Glomerular endothelial cell (primary cell): ENCODE measurements at places on chromosomes 4 and X. TPM values are rescaled to one million over a fixed set of nuclear protein-coding genes. Genes with fewer than 3 reads are reported as not detected.

GRCh38 chr4:104967034-104967401 is 179.7 kb upstream of the TET2 start:
- no peak for DNase-seq

DNA sequence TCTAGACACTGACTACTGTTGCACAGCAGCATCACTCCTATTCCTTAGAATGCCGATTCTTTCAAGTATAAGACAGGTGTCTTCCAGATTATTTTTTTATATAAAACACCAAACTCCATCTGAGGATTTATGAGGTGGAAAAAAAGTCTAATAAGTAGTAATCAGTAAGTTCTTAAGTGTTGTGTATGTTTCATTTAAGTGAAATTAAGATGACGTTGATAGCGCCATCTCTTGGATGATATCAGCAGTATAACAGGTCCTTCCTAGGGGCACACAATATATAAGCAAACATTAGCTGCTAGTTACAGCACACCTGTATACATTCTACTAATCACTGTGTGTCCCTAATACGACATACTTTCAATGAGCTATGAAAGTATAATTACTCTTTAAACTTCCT is 99.6 kb upstream of the STS start:
- DNase-seq, result no peak

- DNase-seq, result no peak
These were observed 20.7 kb downstream of the STX18 start for GRCh38 chr4:4521136-4521535.

DNA sequence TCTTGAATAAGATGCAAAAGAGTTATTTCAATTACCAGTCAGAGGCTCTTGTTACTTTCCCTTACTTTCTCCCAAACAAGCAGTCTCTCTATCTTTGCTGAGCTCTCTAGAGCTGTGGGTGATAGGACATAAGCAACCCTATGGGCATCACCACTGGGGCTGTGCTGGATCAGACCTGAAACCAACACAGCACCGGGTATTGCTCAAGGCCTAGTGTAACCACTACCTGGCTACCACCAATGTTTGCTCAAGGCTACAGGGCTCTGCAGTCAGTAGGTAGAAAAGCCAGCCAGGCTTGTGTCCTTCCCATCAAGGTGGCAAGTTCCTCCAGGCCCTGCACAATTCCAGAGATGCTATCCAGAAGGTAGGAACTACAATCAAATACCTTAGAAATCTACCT is 35.3 kb upstream of the AGTR2 start:
- DNase-seq, result no peak

- DNase-seq, result no peak
These were observed 171.8 kb downstream of the SOWAHB start for GRCh38 chr4:76726176-76726575.

GRCh38 chrX:81890521-81890920 is 688.6 kb downstream of the SH3BGRL start:
- DNase-seq, result no peak

GRCh38 chrX:106802388-106803275 is at the start of gene TBC1D8B:
TBC1D8B (plus strand) TSS chrX:106802673; CDS start chrX:106802854, 181 bp downstream.
- peak; percentile 56 for DNase-seq

GRCh38 chr4:184156163-184156920 is 61.3 kb downstream of the ENPP6 start:
- no peak for DNase-seq

- no peak for DNase-seq
These were observed 149.3 kb downstream of the CENPC start for GRCh38 chr4:67396008-67396407.

GRCh38 chr4:44713125-44713524 is 13.2 kb downstream of the GNPDA2 start:
- no peak for DNase-seq

DNA sequence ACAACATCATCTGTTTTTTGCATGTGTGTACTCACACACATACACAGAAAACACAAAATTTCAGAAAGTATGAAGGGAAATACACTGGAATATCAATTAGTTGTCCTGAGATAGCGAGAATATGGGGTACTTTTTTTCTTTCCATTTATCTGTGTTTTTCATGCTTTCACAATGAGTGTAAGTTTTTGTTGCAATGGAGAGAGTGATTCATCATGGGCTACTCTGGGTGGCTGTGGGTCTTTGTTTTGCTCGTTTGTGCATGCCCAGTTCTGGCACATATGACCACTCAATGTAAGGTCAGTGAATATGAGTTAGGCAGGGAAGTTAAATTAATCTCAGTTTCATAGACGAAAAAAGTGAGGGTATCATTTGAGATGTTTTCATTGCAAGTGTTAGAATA is 26.9 kb downstream of the XK start:
- no peak for DNase-seq

- no peak for DNase-seq
These were observed 1.3 kb downstream of the SMIM20 start for GRCh38 chr4:25915353-25915705.

DNA sequence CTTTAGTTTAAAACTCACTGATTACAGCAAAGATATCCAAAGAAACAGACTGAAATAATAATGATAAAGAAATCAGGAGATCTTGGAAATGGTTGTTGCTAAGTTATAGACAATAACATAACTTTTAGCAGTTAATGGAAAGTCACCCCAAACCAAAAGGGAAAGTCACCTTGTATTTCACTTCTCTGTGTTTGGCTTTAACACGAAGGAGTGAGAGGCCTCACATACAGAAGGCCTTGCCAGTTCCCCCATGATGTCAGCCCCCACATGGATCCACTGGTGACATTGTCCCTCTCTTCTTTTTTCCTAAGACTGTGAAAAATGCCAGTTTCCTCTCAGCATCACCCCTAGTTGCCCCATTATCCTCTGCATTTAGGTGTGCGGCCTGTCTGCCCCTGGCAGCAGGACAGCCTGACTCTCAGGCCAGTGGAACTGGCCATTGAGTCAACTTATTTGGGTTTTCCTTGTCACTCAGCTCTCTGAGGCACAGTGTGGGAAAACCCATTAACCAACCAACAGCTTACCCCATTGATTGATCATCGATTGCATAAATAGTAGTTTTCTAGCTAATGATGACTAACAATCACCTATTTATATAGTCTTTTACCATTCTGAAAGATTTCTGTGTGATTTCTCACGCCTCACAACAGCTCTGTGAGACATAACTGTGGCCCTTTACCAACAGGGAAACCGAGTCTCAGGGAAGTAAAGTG is 308.1 kb downstream of the PTTG2 start:
- DNase-seq, result no peak

- DNase-seq, result no peak
These were observed 1.5 kb upstream of the IRAK1 start for GRCh38 chrX:154021131-154021611.

Gene COL25A1
- 1.7 and 2.2 TPM in 2 replicates for total RNA-seq

Gene CD40LG
- not detected in 2 replicates for total RNA-seq

Gene GUCY1B1
- 0.39 and 2.0 TPM in 2 replicates for total RNA-seq
